ENCODE measurements at places on chromosomes 4 and X. TPM values are rescaled to one million over a fixed set of nuclear protein-coding genes. Genes with fewer than 3 reads are reported as not detected.
A peak's percentile ranks its signal among the peaks of the same experiment; 100 is the strongest.

- peak; percentile 16 for DNase-seq
Observed at GRCh38 chr4:67393699-67394281, 151.5 kb downstream of the CENPC start.

The FHDC1 gene
- polyA plus RNA-seq = 0.12 TPM

The CFAP47 gene
- not detected for polyA plus RNA-seq

GRCh38 chr4:8854016-8854415 lies 17.6 kb downstream of the HMX1 start:
- no peak for DNase-seq

DNA sequence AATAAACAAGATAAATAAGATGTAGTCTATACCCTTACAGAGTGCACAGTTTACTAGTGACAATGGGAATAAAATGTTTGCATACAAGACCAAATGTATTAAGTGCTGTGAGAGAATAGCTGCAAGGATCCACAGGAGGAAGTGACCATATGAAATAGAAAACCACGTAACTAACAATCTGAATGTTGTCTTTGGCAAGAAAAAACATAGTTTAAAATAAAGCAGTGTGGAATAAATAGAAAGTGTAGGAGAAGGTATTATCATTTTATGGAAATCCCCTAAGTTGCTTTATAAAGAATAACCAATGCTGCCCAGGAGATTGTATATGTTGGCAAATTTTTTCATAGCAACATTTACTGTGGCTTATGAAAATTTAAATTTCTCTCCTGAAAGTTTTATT lies 116.1 kb downstream of the PCDH7 start:
- peak; percentile 10 for DNase-seq

- no peak for DNase-seq
Observed at GRCh38 chr4:97394653-97395052, 748.6 kb downstream of the STPG2 start.

GRCh38 chrX:72461766-72462165 lies 110.9 kb downstream of the HDAC8 start:
- DNase-seq = no peak

GRCh38 chr4:119209077-119209476 lies 3.4 kb upstream of the USP53 start:
- DNase-seq = peak; percentile 66

DNA sequence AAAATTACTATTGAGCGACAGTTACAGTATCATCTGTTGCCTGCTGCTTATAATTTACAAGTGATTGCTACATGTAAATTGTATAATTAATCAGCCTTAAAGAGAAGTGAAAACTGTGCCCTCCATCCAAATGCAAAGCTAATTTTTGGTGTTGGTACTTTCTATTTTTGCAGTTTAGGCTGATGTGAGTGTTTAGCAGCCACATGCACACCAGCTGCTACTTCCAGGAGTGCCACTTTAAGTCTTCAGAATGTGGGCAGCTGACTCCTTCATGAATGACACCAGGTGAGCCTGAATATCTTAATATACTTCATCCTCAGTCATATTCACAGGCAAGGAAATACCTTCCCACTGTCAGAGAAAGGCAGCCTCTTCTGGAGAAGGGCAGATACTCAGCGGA lies 149.8 kb upstream of the RASGEF1B start:
- DNase-seq = no peak

The CXCL13 gene
- polyA plus RNA-seq = not detected

DNA sequence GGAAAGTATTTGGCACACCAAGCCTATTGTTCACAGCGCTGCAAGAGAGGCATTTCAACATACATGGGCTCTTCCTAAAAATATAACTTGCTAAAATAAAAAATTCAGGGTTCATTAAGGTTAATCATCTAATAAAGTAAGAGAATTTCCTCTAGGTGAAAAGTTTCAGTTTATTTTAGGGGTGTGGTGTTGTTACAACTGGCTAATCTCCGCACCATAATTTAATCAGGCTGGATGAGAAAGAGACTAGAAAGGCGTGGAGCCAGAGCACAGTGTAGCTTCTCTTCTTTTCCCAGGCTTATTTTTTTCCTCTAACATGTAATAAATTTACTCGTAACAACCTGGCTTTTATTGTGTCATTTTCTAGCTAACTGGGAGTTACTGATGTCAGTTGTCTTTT lies 47.9 kb downstream of the FHL1 start:
- no peak for DNase-seq

The NEK1 gene
- 5.5 TPM for polyA plus RNA-seq

- DNase-seq = no peak
Observed at GRCh38 chrX:72045141-72045540, 86.6 kb downstream of the RTL5 start.

The ANXA10 gene
- 0.33 TPM for polyA plus RNA-seq

DNA sequence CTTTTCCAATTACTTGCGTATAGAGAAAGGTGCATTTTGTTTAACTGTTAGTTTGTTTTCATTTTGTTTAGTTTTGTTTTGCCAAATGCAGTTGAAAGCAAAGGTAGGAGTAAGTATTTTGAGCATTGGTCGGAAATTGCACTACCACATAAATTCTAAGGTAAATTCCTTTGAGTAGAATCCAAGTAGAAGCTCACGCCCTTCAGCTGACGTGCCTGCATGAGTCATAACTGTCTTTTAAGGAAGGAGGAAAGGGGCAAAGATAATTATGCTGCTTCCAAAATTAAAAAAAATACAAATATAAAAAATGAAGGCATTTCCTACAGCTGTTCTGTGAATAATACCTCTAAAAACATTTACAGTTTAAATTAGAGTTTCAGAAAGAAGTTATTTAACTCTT lies 110.2 kb upstream of the MYOZ2 start:
- no peak for DNase-seq

The SSX3 gene
- polyA plus RNA-seq = not detected

GRCh38 chr4:150258569-150258968 lies 180.3 kb downstream of the DCLK2 start:
- DNase-seq = no peak

DNA sequence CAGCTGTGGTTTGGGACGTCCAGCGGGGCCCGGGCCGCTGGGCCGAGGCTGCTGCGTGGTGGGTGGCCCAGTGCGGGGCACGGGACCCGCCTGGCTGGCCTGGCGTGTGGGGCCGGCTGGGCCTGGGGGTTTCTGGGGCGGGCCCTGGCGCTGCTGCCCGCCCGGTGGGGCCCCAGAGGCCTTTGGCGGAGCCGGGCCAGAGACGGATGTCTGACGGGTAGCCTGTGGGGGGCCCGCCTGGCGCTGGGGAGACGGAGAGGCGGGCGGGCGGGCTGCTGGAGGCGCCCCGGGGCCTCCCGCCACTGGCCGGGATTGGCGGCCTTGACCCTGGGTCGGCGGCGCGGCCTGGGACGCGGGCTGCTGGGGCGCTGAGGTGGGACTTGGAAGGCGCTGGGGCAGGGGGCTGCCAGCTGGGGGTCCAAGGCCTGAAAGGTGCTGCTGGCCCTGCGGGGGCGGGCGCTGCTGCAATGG lies 8.1 kb upstream of the TIMP1 start:
- DNase-seq = no peak

The UGT2B10 gene
- polyA plus RNA-seq = not detected

DNA sequence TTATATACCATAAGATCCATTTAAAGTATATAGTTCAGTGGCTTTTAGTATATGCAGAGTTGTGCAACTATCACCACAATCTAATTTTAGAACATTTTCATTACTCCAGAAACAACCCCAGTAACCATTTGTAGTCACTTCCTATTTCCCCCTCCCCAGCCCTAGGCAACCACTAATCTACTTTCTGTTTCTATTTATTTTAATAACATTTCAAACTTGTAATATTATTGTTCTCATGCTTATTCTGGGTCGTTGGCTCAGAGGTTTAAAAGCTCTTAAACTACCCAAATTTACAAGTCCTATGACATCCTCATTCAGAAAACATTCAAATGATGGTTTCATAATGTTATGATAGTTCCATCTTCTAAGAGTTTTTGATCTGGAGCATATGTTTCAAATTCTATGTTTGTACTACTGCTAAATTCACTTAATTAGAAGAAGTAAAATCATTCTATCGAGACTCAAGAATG lies 18.4 kb downstream of the XIAP start:
- no peak for DNase-seq

The SYP gene
- polyA plus RNA-seq = 0.07 TPM

The MAGEA1 gene
- polyA plus RNA-seq = not detected

The SYTL4 gene
- polyA plus RNA-seq = 5.3 TPM

DNA sequence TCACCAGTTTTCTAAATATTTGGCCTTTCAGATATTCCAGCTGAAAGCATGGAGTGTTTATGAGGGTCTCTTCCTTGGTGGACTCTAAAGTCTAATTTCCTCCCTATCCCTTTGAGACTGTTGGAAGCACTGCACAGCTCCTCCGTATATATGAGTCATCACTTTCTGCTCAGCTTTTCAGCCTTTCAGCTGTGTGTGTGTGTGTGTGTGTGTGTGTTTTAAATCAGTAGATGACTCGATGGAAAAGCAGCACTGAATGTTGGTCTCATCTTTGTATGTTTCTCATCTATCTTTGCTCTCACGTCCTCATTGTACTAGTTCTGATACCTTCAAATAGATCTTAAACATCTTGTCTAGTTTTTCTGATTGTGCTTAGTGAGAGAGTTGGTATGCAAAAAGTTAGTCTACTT lies 81.6 kb downstream of the ZFX start:
- DNase-seq = peak; percentile 37

DNA sequence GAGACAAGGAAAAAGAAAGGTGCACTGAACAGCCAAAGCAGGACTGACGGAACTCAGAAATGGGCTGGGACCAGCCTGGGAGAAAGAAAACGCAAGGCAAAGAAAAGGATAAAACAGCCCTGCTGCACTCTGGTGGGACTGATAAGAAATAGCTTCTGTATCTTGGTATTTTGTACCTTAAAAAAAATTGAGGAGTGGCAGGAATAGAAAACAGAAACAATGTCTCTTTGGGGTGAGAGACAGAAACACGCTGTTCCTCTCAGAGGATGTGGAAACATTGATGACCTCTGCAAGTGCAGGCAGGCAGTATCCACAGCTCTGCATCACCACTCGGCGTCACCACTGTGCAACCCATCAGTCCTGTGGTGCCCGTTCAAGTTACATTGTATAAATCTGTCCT lies 152.5 kb upstream of the SPRY1 start:
- no peak for DNase-seq

GRCh38 chr4:89056953-89057398 lies at the start of gene FAM13A:
TSS of gene FAM13A (minus strand) at chr4:89057185. CDS start at chr4:89056964, 221 bp downstream.
- DNase-seq = peak; percentile 87

- DNase-seq = no peak
Observed at GRCh38 chrX:100264200-100264599, 145.9 kb downstream of the PCDH19 start.

- no peak for DNase-seq
Observed at GRCh38 chrX:148664171-148664570, 163.8 kb downstream of the AFF2 start.

DNA sequence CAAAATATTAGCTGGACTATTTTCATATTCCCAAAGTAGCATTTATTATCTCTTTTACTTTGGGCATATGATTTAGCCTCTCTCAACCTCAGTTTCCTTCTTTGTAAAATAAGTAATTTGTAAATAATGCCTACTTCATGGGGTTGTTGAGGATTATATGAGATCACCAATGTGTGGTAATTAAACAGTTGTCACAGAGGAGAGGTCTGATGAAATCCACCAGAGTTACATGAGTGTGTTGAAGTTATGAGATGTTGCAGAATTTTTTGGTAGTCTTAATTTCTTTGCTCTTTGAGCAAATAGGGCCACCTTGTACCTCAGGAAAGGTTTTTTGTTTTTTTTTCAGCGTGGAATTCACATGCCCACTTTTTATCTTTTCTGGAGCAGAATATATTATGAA lies 1.4 kb downstream of the COX7B start:
- DNase-seq = no peak

DNA sequence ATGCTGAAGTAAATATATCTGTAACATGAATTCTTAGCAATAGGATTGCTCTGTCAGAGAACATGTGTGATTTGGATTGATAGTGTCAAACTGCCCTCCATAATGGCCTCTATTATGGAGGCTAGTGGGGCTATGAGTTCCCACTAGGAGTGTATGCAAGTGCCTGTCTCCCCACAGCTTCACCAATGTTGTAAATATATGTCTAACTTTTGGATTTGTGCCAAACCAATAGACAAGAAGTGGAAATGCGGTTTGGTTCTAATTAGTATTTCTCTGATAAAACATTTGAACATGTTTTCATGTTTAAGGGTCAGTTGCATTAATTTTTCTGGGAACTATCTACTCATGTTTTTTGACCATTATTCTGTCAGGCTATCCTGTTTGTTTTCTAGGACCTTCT lies 28.1 kb downstream of the GPAT3 start:
- no peak for DNase-seq

DNA sequence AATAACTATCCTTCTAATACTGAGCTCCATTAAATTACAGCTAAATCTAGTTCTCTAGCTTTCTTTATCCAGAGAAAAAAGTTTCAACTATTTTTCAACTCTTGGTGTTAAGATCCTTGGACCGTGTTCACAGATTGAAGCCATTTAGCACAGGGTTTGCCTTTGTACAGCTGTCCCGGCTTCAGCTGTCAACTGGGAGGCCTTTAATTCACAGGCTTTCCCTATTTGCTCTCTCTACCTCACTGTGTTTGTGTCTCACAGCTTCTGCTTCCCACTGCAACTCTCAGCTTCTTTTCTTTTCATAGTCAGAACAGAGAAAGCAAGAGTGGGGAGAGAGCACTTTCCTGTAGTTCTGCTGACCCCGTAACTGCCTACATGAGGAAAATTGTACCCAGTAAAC lies 76.9 kb upstream of the SMAD1 start:
- DNase-seq = no peak

DNA sequence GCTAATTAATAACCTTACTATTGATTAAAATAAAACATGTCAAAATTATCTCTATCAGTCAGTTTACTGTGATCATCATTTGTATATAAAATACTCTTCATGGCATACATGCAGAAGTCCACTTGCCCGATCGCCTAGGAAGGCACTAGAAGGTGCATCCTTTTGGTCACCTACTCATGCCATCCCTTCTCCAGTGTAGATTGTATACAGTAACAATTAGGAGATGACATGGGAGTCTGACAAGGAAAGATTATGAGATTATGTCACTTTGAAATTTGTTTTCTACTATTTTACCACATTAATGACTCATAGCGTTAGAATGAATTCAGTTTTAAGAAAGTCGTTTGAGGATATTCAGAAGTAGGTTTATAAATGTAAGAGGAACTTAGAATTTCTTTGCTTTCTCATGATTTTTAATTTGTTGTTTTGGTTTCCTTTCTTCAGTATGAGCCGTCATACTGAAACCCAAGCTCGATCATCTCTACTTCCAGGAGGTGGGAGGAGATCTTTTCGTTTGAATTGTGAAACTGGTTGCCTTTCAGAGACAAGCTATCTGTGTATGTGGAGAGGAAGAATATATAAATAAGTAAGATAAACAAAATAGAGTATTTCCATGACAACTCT lies 51.1 kb upstream of the UNC5C start:
- DNase-seq = no peak

- DNase-seq = no peak
Observed at GRCh38 chr4:84232309-84233095, 266.6 kb downstream of the NKX6-1 start.

DNA sequence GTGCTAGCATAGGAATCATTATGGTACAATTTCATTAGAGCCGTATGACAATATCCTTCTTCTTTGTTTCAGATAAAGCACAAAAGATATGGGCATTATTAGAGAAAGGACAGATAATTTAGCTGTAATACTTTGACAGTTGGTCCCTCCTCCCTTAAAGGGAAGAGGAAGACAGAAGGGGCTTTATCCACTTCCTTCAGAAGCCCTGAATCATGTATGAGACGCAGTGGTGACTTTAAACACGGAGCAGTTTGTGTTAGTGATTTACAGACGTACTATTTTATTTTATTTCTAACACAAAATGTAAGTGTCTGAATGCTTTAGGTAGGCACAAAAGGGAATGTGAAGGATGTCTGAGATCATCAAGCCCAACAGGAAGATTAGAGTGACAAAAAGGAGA lies 467.7 kb downstream of the IL15 start:
- no peak for DNase-seq

The MTMR8 gene
- polyA plus RNA-seq = not detected

All from AG04450 (cell line).